ENCODE measurements at places on chromosomes 11 and 22. TPM values are rescaled to one million over a fixed set of nuclear protein-coding genes. Genes with fewer than 3 reads are reported as not detected.

DNA sequence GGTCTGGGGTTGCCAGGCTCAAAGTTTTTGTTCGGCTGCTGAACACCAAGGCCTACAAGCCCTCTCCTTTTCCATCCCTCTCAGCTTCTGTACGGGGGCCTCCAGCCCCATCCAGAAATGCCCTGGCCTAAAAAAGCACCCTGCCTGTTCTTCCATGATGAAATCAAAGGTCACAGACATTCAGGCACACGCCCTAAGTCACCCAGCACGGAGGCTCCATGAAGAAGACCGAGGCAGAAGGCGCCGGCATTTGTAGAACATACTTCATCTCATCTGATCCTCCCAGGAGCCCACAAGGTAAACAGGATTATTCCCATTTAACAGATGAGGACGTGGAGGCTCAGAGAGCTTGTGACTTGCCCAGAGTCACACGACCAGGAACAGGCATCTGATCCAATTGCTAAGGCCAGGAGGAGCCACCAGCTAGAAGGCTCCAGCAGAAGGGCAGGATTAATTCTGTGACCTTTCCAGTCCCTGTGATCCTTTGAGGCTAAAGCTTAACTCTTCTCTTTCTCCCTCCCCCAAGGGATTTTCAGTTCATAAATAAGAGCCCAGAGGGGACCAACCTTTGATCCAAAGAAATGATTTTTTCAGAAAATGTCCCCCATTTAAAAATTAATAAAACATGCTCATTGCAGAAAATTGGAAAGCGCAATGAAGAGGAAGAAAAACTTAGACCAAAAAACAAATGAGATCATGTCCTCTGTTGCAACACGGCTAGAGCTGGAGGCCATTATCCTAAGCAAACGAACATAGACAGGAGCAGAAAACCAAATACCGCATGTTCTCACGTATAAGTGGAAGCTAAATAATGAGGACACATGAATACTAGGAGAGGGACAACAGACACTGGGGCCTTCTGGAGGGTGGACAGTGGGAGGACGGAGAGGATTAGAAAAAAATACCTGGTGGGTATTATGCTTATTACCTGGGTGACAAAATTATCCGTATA is 38.7 kb downstream of the CYTH4 start:
- no peak for DNase-seq

- no peak for DNase-seq
Measured at GRCh38 chr11:130396965-130397364, 31.4 kb downstream of the ADAMTS8 start.

DNA sequence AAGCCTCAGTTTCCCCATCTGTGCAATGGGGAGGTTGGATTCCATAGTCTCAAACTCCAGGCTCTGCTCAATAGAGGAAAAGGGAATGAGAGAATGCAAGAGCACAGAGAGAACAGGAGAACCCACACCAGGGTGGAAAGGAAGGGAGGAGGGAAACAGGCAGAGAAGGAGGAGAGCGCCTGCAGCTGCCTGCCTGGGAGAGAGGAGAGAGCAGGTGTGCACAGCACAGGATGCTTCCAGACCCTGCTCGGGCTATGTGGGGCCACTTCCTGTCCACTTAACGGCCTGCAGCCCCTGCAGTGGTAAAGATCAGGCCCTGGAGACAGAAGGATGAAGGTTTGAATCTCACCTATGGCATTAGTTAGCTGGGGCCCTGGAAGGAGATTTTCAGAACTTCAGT is 12.3 kb downstream of the LRRC32 start:
- no peak for DNase-seq

DNA sequence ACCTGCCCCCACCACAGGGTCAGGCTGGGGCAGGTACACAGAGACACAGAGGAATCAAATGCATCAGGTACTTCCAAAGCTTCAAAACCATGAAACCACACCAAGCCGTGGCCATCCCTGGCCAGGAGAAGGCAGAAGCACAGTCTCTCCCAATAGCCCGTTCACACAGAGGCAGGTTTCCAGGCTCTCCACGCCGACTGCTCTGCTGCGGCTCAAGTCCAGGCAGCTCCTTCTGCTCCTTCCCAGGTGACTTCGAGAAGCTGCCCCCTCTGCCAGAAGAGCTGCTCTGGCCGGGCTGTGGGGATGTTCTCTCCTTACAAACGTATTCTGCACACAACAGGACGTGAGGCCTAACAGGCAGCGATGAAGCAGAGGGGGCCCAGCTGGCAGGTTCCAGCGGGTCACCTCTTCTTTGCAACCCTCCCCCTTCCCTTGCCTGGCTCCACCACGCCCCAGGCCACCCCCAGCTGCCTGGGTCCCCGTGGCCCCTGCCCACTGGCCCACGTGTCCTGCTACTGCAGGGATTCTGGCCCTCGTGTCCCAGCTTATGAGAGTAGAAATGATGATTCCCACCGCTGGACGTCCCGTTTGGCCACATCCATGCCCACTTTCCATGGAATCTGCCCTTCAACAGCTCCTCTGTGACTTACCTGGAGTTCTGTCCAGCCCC is 26.1 kb downstream of the BRD1 start:
- no peak for DNase-seq

Gene SLC6A5
- total RNA-seq, result not detected

Gene ACCS
- total RNA-seq, result 2.8 TPM

Gene CYP2D6
- total RNA-seq, result under 0.01 TPM
